ENCODE measurements at places on chromosomes 11 and 22. TPM values are rescaled to one million over a fixed set of nuclear protein-coding genes. Genes with fewer than 3 reads are reported as not detected.

The FOSL1 gene
- 31.7 TPM for total RNA-seq

The FGF19 gene
- total RNA-seq, result not detected

The INPP5J gene
- total RNA-seq, result not detected

The GSTT2B gene
- total RNA-seq, result 0.91 TPM

The FAM89B gene
- 50.6 TPM for total RNA-seq

The MS4A6E gene
- not detected for total RNA-seq

The CNTF gene
- 4.1 TPM for total RNA-seq

The MADD gene
- total RNA-seq, result 75.9 TPM

The OR10D3 gene
- total RNA-seq, result not detected

The OR8D1 gene
- total RNA-seq, result not detected

The MGAT3 gene
- 1.2 TPM for total RNA-seq

The ENTHD1 gene
- total RNA-seq, result 0.20 TPM

The TTC36 gene
- 0.59 TPM for total RNA-seq

The MMP27 gene
- total RNA-seq, result not detected

The GRAP2 gene
- total RNA-seq, result 31.3 TPM

The PHLDB1 gene
- total RNA-seq, result 1.4 TPM

The GNG3 gene
- total RNA-seq, result not detected

The C11orf16 gene
- total RNA-seq, result not detected

The PGA5 gene
- total RNA-seq, result not detected

The HPS4 gene
- total RNA-seq, result 43.8 TPM

The SLC29A2 gene
- 14.3 TPM for total RNA-seq

The ADM gene
- total RNA-seq, result 2.0 TPM

The VPREB1 gene
- not detected for total RNA-seq

The LDHAL6A gene
- total RNA-seq, result not detected

The GLYATL1 gene
- not detected for total RNA-seq

The HEPHL1 gene
- total RNA-seq, result not detected

The SCT gene
- total RNA-seq, result not detected

The PRG2 gene
- total RNA-seq, result not detected

The UPK3A gene
- not detected for total RNA-seq

The RHOD gene
- total RNA-seq, result 0.39 TPM

The KRTAP5-10 gene
- total RNA-seq, result not detected

The FHIP1B gene
- 19.3 TPM for total RNA-seq

The BTG4 gene
- total RNA-seq, result not detected

The UPK2 gene
- not detected for total RNA-seq

All from activated T-helper 1 cell treated with anti-CD3 and anti-CD28 coated beads, Interleukin-12 subunit alpha, Interleukin-12 subunit beta, Interleukin-2, Interleukin-4 antibody, amounts not matched to agents 30 ng/mL and 10 ng/mL and 1 ng/mL, durations not matched to agents 14 hours and 24 hours and 36 hours (primary cell).